ENCODE measurements at places on chromosomes 7 and 10.
A peak's percentile ranks its signal among the peaks of the same experiment; 100 is the strongest.

- no peak for DNase-seq
Observed at GRCh38 chr10:49093922-49094321, 21.4 kb downstream of the VSTM4 start.

GRCh38 chr10:89167915-89168314 lies 39.2 kb downstream of the CH25H start:
- no peak for DNase-seq

DNA sequence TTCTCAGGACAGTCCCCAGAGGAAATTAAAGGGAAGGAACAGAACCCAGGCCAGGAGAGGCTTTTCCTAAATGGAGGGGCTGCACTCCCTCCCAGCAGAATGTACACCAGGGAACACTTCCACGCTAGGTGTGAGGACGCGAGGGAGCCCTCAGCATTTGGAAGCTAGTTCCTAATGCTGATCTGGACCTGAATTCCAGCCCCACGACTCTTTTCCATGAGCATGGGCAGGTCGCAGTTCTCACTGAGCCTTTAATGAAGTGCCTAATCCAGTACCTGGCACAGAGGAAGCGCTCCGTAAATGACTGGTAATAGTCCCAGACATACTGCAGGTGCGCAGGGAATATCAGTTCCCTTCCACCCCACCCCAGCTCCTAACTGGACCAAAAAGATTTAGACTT lies 1.1 kb downstream of the ALOX5 start:
- no peak for DNase-seq

DNA sequence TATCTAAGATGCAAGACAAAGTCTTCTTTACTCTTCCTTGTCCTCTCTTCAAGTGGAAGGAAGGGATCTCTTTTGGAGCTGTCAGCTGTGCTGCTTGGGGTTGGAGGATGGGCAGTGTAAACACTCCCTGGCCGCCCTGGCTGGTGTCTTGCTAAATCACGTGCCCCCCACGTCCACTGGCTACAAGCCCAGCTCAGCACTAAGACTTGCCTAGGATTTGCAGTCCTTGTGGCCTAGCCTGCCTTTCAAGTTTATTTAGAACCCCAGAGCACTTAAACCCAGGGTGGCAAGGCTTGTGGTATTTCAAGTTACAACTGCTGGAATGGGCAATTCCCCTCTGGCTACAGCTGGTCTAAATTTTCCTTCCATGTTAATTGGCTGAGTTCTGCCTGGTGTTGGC lies 272.4 kb upstream of the MYO3A start:
- no peak for DNase-seq

DNA sequence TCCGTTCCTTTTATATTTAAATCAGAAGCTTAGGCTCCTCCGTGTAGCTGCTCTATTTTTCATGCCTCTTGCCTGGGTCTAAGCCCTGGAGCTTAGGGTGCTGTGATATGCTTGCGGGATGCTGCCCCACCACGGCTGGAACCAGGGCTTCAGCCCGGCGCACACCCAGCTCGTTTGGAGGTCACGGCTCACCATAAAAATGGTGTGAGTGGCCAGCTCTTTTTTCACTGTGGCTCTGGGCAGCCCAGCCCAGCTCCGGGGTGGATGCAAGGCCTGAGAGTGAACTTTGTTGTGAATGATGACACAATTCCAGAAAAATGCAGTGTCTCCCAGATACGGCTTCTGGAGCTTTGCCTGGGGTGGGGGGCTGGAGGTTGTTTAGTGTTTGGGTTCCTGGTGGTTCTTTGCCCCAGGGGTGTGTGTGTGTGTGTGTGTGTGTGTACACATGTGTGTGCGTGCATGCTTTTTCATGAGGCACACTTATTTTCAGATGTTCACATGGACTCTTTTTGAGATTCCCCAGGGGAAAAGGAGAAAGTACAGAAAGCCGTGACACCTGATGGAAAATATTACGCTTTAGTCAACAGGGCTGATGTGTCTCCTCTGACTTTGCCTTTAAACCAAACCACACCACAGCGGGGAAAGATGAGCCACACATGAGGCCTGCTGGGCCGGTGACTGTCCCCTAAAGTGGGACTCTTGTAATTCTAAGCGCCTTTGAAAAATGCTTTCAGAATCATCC lies 46.2 kb downstream of the GRK5 start:
- DNase-seq: peak; percentile 83

DNA sequence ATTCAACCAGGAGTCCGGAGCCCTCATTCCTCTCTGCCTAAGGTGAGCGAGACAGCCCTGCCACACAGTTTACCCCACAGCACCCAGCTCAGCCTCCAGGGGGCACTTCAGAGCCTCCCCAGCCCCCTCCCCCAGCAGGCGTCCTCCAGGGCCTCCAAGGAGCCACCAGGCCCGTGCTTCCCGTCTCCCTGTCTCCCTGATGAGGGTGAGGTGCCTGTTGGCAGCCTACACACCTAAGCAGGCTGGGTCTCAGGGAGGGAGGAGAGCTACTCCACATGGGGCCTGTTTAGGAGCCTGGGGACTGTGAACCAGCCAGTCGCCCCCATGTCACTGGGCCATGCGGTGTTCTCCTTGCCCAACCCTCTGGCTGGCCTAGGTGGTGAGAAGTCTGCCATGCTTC lies 28.9 kb upstream of the TRIM8 start:
- no peak for DNase-seq

GRCh38 chr7:95605275-95605674 lies 9.0 kb upstream of the PDK4 start:
- DNase-seq: no peak

DNA sequence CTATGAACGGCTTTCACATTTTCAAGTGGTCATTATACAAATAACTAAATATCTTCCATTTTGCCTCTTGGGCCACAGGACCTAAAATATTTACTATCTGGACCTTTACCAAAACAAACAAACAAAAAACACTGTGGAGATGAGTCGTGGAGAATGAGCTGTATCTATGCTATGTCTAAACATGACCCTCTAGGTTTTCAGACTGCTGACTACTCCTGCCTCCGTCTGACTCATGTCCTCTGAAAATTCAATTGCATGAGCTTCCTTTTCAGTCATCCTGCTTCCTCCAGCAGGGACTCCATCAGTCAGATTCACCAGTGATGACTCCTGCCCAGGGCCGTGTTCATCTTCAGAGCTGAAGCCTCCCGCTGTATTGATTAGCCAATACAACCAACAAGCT lies 96.8 kb downstream of the COL28A1 start:
- DNase-seq: peak; percentile 89

GRCh38 chr7:139294951-139295575 lies 46.1 kb upstream of the FMC1 start:
- no peak for DNase-seq

DNA sequence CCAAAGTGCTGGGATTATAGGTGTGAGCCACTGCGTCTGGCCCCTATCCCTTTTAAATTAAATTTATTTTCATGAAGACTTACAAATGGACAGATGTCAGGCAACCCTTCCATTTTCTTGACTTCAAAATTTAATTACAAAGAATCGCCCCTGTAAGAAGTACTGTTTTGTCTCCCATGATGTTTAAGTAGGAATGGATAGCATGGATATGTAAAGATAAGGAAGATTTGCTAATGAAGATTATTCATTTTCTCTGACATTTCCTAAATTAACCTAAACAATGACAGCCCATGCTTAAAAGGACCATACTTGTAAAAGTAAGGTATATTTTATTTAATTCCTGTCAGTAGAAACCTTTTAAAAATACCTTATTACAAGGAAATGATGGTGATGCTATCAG lies 552.9 kb downstream of the GFRA1 start:
- DNase-seq: no peak

- DNase-seq: no peak
Observed at GRCh38 chr7:127711872-127712271, 59.9 kb downstream of the SND1 start.

GRCh38 chr10:129960481-129961156 lies 3.5 kb downstream of the EBF3 start:
- no peak for DNase-seq

- DNase-seq: peak; percentile 95
Observed at GRCh38 chr7:100867040-100867775, at the start of gene TRIP6. TSS of gene TRIP6 (plus strand) at chr7:100867387. CDS start at chr7:100867498, 111 bp downstream.

- no peak for DNase-seq
Observed at GRCh38 chr7:130995252-130996081, 261.5 kb upstream of the KLF14 start.

GRCh38 chr10:113360870-113361269 lies 192.0 kb upstream of the HABP2 start:
- DNase-seq: no peak

DNA sequence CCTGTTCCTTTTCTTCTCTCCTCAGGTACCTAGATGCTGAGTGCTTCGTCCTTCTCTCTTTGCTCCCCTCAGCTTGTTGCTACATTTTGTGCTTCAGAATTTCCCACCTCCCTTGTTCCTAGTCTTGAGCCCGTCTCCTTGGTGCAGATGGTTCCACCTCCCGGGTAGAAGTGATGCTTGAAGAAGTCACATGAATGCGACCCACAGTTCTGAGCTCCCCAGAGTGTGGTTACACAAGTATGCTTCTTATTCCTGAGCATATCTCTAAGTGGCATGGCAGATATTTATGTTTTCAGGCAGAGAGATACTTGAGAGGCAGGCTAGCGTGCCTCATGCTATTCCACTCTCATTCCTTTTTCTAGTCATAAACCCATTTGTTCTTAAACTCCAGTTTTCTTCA lies 34.0 kb downstream of the INPP5F start:
- DNase-seq: no peak

DNA sequence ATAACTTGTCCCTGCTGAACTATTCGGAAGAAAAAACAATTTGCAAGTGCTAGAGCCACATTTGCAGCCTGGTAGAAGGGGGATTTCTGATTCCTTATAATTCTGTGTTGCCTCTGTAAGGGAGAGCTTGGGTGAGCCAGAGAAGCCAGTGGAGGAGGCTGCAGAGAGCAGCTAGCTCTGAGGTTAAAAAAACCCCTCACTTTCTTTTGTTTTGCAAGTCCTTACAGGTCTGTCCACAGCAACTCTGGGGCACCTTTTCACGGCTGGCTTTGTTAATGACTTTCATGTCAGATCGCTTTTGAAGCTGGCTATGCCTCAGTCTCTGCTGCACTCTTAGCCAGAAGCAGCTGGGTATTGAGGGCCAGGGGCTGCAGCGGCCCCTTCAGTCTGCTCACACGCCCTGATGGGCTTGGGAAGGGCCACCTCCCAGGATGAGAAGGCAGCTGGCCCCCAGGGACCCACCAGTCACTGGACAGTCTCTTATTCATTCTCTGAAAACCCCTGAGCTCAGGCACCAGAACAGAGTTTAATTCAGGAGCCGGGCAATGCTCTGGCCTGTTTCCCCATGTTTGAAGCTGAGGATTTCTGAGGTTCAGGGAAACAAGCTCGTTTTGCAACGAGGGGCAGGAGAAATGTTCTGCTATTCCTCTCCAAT lies 30.9 kb downstream of the TRIM8 start:
- DNase-seq: no peak

DNA sequence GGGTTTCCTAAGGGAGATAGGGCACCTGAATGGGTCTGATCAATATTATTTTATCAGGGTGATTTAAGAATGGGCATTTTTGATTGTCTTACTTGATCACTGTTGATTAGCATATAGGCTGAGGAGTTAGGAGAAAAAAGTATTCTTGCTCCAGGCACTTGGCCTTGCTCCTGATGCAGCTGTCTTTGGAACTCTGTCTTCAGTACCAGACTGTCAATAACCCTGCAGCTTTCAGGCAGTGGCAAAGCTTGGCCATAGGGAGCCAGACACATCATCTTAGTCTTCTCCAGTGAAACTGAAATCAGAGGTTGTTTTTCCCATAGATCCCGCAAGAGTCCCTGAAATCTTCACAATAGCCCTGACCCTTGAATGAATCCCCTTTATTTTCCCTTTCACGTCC lies 47.2 kb downstream of the EXOC4 start:
- DNase-seq: no peak

GRCh38 chr10:105585171-105585570 lies 944.1 kb downstream of the SORCS3 start:
- DNase-seq: no peak
